B cell (primary cell): ENCODE measurements at places on chromosomes 5 and 9. TPM values are rescaled to one million over a fixed set of nuclear protein-coding genes. Genes with fewer than 3 reads are reported as not detected.

DNA sequence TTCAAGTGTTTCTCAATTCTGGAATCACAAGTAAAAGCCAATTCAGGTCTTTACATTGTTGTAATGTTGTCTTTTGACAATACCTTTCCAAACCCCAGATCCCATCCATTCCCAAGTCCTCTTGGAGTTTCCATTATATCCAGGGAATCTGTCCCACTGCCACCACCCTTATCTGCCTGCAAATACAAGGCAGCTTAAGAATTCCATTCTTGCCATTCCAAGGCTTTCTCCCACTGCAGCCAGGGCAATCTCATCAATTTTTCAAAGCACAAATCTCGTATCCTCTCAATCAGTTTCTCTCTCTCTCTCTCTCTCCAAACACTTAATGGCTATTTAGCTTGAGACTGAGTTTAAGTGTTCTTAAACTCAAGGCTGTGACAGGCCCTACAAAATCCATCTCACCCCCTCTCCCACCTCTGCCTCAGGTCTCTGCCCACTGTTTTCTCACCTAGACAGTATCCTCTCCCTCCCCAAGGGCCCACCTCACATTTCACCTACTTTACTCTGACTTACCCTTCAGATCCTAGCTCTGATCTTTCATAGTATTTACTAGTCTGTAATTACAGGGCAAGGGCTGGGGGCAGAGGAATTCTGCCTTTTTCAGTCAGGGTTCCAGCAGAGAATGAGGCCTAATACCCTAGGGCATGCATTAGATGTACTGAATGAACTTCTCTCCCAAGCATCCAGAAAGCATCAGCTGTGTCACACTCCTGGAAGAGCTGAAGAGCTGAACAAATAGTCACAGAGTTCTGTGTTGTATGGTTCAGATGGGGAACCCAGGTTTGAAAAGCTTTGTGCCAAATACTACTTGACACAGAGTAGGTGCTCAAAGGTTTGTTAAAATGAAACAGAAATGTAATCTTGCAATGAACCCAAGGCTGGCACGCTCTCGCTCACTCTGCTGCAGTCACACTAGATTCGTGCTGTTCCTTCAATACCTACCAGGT is 46.0 kb downstream of the RAPGEF1 start:
- no peak for DNase-seq

- DNase-seq, result no peak
These were observed 103.5 kb downstream of the MAMDC2 start for GRCh38 chr9:70147196-70147595.

- DNase-seq, result no peak
These were observed 148.5 kb downstream of the NMUR2 start for GRCh38 chr5:152256580-152256979.

GRCh38 chr9:14889451-14889850 is 20.8 kb downstream of the FREM1 start:
- DNase-seq, result no peak

Gene ADGRV1
- polyA plus RNA-seq, result 0.07 TPM in 1 of 2 replicates, not detected in the other

- DNase-seq, result no peak
These were observed 189.5 kb downstream of the SEC61B start for GRCh38 chr9:99411479-99412115.

DNA sequence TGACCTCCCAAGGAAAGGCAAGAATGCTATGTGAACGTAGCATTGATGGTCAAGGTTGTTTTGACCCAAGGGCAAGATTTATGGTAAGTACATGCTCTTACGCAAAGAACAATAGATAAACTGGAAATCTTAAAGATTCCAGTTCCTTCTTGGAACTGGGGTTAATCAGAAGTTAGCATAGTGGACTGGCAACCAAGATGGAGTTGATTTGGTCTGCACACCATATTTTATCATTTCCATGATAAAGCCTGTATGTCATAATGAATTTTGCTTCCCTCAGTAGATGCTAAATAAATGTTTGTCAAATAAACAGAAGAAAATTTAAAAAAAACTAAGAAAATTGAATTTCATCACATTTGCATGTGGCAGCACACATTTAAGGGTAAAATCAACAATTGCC is 242.4 kb upstream of the MEF2C start:
- DNase-seq, result no peak

Gene CBY3
- polyA plus RNA-seq, result 0.13 and 0.20 TPM in 2 replicates

DNA sequence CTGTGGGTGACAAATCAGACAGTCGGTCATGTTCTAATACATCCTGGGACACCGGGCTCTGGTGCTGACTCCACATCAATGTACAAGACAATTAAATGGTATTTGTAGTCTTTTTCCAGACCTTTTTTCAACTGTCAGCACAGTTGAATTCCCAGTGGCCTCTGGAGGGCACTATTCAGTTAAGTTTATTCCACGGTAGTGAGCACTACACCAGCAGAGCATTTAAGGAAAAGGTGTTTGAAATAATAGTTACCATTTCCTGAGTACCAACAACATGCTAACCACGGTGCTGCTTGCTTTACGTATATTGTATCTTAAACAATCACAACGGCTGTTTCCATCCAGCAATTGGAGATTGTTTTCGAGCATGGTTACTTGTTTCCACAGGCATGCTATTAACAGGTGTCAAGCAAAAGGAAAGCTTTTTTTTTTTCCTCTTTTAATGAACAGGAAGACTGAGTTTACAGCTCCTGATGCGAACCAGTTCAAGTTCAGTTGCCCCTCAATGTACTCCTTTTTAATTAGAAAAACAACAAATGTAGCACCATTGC is 186.7 kb downstream of the PDZD2 start:
- DNase-seq, result peak; percentile 8

DNA sequence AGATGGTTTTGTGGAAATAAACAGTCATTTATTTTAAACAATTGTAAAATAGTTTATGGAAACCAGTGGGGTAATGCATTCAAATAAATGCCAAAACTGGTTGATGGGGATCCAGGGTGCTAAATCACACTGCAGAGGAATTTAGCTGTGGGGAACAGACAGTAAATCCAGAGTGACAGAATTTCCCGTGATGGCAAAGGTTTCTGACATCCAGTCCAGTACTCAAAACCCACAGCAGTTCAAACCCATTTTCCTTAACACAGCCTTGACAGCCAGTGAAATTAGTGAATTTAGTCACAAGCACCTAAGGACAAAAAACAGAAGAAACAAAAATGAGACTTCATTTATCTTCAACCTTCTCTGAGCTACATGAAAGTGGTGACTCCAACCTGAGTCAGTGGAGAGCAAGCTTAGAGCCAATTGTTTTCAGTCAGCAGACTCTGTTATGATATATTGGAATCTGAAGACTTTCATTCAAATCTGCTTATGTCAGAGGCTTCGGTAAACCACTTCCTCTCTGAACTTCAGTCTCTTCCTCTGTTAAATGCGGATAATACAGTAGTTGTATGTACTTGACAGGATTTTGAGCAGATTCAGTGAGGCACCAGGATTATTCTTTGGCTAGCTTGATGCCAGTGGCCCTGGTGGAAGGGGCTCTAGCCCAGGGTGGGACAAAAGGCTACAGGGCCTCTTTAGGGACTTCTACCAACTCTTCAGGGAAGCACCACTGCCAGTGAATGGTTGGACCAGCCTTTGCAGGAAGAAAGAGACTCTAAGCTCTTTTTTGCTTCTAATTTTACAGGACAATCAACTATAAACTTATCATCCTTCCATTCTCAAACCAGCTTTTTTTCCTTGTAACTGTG is 185.3 kb downstream of the MAPKAP1 start:
- peak; percentile 39 for DNase-seq

DNA sequence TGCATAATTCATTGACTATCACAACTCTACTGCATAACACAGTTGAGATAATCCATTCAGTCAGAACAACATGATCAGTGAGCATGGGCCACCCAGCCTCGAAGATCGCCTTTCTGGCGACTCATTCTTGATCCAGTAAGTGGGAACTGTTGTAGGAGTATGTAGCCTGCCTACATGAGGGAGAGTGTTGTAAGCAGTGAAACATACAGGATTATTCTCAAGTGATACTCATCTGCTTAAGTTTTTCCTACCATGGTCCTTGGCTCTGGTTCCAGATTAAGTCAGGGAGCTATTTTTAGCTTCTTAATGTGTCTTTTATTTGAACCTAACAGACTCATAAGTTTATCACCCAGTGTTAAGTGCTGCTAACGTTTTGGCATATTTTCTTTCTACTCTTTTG is 44.0 kb downstream of the TNPO1 start:
- DNase-seq, result no peak

Gene CTXN3
- not detected in 2 replicates for polyA plus RNA-seq

DNA sequence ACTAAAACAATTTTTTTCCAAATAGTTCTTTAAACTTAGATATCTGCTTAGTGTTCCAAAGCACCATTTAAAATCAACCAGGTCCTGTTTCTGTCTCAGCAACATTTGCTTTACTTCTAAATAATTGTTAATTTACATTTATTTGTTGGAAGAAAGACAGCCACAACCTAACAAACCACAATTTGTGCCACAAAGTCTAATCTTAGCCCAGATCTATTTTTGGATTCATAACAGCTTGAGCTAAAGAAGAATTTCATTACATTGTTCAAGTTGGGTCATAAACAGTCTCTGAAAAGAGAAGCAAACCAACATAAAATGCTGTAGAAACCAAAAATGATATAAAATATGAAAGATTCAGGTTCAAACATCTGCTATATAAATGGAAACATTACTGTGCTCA is 24.4 kb downstream of the MLLT3 start:
- DNase-seq, result no peak

DNA sequence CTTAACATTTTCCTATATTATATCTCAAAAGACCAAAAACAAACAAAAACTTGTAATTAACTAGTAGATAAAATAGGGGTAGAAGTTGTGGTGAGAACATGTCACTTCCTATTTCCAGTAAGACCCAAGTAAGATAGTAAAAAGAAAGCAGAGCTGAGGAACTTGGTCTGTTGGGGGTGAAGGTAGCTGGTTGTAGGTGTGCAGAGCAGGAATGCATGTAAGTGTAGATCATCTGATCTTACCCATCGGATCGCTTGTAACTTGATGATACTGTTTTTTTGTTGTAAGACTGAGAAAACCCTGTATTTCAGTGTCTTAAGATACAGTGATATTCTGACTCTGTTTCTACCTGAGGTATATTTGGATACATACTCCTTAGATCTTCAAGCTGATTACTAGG is 5.7 kb downstream of the SRP19 start:
- DNase-seq, result no peak

GRCh38 chr5:143338658-143339366 is 64.7 kb downstream of the NR3C1 start:
- no peak for DNase-seq

Gene WWC1
- polyA plus RNA-seq, result 0.36 and 1.5 TPM in 2 replicates

GRCh38 chr5:37668524-37669047 is 171.3 kb downstream of the GDNF start:
- no peak for DNase-seq

Gene PCDHB5
- 0.06 TPM in 1 of 2 replicates, not detected in the other for polyA plus RNA-seq

GRCh38 chr9:123537809-123538208 is 181.8 kb downstream of the CRB2 start:
- no peak for DNase-seq

Gene LRRC19
- polyA plus RNA-seq, result not detected in 2 replicates

GRCh38 chr9:5531101-5531882 is 21.0 kb downstream of the PDCD1LG2 start:
- peak; percentile 61 for DNase-seq
